KG1 (cell line): ENCODE measurements at places on chromosomes 7 and 10.

DNA sequence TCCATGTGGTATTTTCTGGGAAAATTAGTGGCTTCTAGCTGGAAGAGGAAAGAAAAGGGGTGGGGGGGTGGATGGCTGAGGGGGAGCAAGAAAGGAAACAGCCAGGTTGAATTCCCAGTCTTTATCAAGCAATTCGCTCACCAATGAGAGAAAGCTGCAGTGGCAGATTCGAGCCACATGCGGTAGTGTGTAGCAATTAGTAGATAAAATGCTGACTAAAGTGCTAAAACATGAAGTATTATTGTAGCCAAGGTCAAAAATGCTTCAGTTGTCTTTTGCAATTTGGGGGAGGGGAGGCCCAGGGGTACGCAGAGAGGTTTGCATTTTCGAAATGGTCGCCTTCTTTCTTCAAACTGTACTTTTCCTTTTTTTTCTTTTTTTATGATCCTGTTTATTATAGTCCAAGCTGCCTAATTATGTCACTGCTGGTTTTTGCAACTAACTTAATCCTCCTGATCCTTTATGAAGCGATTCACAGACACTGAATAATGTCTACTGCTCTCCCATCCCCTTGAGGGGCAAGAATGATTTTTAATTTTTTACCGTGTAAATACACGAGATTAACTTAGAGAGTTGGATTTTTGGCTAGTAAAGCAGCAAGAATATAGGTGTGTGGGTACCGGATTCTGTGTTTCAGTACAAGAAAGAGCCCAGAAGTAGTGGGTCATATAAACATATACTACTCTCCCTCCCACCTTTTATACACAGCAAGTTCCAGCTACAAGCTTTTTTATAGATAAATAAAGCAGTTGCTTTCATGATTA lies 3.6 kb upstream of the ARID5B start:
- no peak for DNase-seq

GRCh38 chr7:25812086-25812850 lies 339.7 kb upstream of the NFE2L3 start:
- no peak for DNase-seq

- no peak for DNase-seq
These were observed 621.3 kb downstream of the KCNMA1 start for GRCh38 chr10:77016278-77016815.

GRCh38 chr7:84701524-84702306 lies 485.1 kb downstream of the SEMA3D start:
- no peak for DNase-seq

GRCh38 chr10:123863721-123864482 lies 27.7 kb downstream of the CPXM2 start:
- no peak for DNase-seq

DNA sequence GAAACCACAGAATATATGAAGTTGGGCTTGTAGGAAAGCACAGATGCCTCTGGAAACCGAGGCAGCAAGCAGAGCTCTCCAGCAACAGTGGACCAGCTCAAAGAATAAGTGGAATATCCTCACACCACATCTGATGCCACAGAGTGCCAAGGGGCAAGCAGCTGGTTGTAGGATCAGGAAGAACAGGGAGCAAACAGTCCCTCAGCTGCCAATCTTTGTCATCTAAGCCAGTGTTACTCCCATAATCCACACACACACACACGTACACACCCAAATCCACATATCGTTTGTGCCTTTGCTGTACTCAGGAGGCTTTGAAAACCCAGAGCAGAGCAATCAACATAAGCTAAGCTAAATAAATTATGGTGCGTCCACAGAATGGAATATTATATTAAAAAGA lies 20.7 kb upstream of the SEC24C start:
- no peak for DNase-seq

GRCh38 chr7:101096331-101096956 lies 11.2 kb downstream of the TRIM56 start:
- DNase-seq: no peak

GRCh38 chr10:79372871-79373270 lies 25.6 kb downstream of the PPIF start:
- DNase-seq: no peak

GRCh38 chr7:101402081-101402779 lies 39.6 kb downstream of the COL26A1 start:
- no peak for DNase-seq
